CD4-positive, alpha-beta memory T cell (primary cell): ENCODE measurements at places on chromosomes 16 and 17. TPM values are rescaled to one million over a fixed set of nuclear protein-coding genes. Genes with fewer than 3 reads are reported as not detected.

Gene AGRP
- total RNA-seq: not detected

GRCh38 chr17:20983359-20983637 is 59.5 kb downstream of the USP22 start:
- no peaks in the 10 kb centered on the region for H3K36me3 ChIP-seq
- peaks cover 5% of the 10 kb centered on the region for H3K27me3 ChIP-seq
- H3K27ac ChIP-seq: no peak overlapping the region
- H3K4me1 ChIP-seq: no peaks in the 10 kb centered on the region

Gene OTOP3
- not detected for total RNA-seq

Gene TBC1D26
- total RNA-seq: 0.49 TPM

GRCh38 chr16:78389009-78389498 is 289.6 kb downstream of the WWOX start:
- no peak for DNase-seq
- H3K27ac ChIP-seq: no peak overlapping the region
- no peak overlapping the region for H3K4me3 ChIP-seq
- no peaks in the 10 kb centered on the region for H3K27me3 ChIP-seq

GRCh38 chr17:48357779-48358602 is 72.0 kb downstream of the SKAP1 start:
- peaks cover 1% of the 10 kb centered on the region for H3K36me3 ChIP-seq
- DNase-seq: no peak
- no peak overlapping the region for H3K4me3 ChIP-seq
- peaks cover 12% of the 10 kb centered on the region for H3K4me1 ChIP-seq
- H3K27ac ChIP-seq: no peak overlapping the region
- no peaks in the 10 kb centered on the region for H3K27me3 ChIP-seq

GRCh38 chr16:27526180-27526579 is 23.5 kb downstream of the GTF3C1 start:
- H3K27me3 ChIP-seq: no peaks in the 10 kb centered on the region
- H3K4me3 ChIP-seq: no peak overlapping the region
- H3K4me1 ChIP-seq: no peaks in the 10 kb centered on the region
- no peak overlapping the region for H3K27ac ChIP-seq

GRCh38 chr17:33874617-33875060 is 380.4 kb upstream of the CCL2 start:
- H3K4me3 ChIP-seq: no peak overlapping the region
- H3K36me3 ChIP-seq: no peaks in the 10 kb centered on the region
- DNase-seq: no peak
- H3K27ac ChIP-seq: no peak overlapping the region
- H3K4me1 ChIP-seq: no peaks in the 10 kb centered on the region

DNA sequence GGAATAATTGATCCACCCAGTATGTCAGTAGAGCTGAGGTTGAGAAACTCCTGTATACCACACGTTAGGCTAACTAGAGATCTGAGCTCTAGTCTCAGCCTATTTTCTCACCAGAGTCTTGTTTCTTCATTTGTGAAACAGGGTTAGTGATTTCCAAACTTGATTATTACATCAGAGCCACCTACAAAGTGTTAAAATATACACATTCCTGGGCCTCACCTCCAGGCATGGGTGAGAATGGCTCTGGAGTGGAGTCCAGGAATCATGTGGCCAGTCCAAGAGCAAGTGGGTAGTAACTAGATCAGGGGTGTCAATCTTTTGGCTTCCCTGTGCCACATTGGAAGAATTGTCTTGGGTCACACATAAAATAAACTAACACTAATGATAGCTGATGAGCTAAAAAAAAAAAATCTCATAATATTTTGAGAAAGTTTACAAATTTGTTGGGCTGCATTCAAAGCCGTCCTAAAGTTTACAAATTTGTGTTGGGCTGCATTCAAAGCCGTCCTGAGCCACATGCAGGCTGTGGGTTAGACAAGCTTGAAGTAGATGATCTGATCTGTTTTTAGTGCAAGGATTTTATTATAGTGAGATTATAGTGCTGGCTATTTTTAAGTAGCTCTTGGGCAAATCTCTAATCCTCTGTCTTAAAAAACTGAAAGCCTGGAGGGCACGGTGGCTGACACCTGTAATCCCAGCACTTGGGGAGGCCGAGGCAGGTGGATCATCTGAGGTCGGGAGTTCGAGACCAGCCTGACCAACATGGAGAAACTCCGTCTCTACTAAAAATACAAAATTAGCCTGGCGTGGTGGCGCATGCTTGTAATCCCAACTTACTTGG is 20.4 kb downstream of the PRCD start:
- H3K36me3 ChIP-seq: peaks cover 12% of the 10 kb centered on the region
- H3K4me1 ChIP-seq: peaks cover 65% of the 10 kb centered on the region
- no peaks in the 10 kb centered on the region for H3K27me3 ChIP-seq
- no peak overlapping the region for H3K4me3 ChIP-seq
- DNase-seq: no peak
- peak overlapping the region; percentile 71 for H3K27ac ChIP-seq

- H3K4me1 ChIP-seq: no peaks in the 10 kb centered on the region
- H3K36me3 ChIP-seq: no peaks in the 10 kb centered on the region
- no peaks in the 10 kb centered on the region for H3K27me3 ChIP-seq
- no peak for DNase-seq
- no peak overlapping the region for H3K4me3 ChIP-seq
Measured at GRCh38 chr16:86396901-86397311, 113.4 kb upstream of the FOXF1 start.

DNA sequence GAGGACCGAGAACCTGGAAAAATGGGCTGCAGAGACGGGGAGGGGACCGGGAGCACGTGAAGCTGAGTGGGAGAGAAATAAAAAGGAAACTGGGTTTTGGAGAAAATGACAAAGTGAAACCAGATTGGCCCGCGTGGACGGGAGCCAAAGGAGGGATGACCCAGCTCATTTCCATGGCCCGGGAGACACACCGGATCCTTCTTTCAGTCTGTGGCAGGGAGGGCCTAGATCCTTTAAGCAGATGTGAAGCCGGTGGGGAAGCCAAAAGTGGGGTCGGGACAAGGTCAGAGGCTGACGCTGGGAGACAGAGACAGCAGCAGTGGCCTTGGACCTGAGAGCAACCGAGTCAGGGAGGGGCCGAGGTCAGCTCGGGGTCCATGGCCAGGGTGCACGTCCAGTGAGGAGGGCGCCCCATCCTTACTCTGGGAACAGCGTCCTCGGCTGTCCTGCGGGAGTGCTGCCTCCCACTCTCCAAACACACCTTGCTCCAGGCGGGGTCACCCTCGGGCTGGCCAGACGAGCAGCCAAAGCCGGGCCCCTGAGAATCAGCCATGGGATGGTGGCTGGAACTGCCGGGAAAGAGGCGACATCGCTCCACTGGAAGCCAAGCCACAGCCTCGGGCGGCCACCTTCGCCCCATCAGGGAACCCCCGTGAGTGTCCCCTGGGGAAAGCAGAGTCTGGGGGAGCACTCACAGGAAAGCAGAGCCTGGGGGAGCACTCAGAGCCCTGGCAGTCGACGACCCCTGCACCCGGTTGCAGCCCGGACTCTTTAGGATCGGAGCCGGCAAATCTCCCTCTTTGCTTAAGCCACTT is 17.3 kb downstream of the CA5A start:
- no peak overlapping the region for H3K27ac ChIP-seq
- no peaks in the 10 kb centered on the region for H3K36me3 ChIP-seq
- H3K27me3 ChIP-seq: no peaks in the 10 kb centered on the region

DNA sequence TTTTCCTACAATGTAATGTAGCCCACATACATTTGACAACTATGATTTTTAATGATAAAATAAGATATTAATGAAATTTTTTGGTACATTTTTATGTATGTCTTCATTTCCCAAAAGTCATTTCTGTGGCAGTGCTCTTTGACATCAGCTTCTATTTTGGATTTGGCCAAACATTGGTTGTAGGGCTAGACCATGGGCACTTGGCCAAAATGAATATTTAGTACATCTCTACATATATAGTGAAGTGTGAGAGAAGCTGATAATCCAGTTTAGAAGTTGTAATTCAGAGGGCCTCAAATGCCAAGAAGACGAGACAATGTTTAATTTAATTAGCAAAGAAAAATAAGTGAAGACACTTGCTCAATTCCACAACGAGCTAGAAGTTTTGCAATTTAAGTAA is 724.9 kb upstream of the SOX9 start:
- no peaks in the 10 kb centered on the region for H3K27me3 ChIP-seq
- DNase-seq: no peak
- no peak overlapping the region for H3K27ac ChIP-seq
- no peak overlapping the region for H3K4me3 ChIP-seq
- H3K36me3 ChIP-seq: no peaks in the 10 kb centered on the region

GRCh38 chr16:85123891-85124635 is 11.8 kb upstream of the CIBAR2 start:
- H3K4me3 ChIP-seq: no peak overlapping the region
- H3K27ac ChIP-seq: no peak overlapping the region
- H3K4me1 ChIP-seq: no peaks in the 10 kb centered on the region
- DNase-seq: no peak
- no peaks in the 10 kb centered on the region for H3K36me3 ChIP-seq
- H3K27me3 ChIP-seq: no peaks in the 10 kb centered on the region

DNA sequence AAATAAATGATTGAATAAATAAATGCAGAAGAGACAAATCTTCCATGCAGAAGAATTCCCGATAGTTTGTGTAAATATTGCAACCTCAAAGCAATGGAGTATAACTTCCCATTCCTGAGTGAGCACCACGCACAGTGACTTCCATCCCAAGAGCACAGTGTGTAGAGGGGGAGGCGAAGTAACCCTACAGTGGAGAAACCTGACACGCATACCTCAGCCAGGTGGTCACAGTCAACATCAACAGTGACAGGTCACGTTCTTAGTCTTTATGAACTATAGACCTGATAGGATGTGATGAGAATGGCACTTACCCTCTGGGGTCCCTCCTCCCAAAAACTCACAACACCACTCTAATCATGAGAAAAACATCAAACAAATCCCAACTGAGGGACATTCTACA is 111.6 kb downstream of the DYNLRB2 start:
- H3K4me3 ChIP-seq: no peak overlapping the region
- no peak for DNase-seq
- H3K4me1 ChIP-seq: peaks cover 30% of the 10 kb centered on the region
- no peak overlapping the region for H3K27ac ChIP-seq

Gene CDH13
- total RNA-seq: not detected

- no peaks in the 10 kb centered on the region for H3K27me3 ChIP-seq
- H3K4me1 ChIP-seq: no peaks in the 10 kb centered on the region
- peaks cover 32% of the 10 kb centered on the region for H3K36me3 ChIP-seq
- no peak overlapping the region for H3K4me3 ChIP-seq
- no peak overlapping the region for H3K27ac ChIP-seq
- no peak for DNase-seq
Measured at GRCh38 chr16:87416826-87417527, 24.8 kb downstream of the MAP1LC3B start.

- no peak overlapping the region for H3K4me3 ChIP-seq
- no peak for DNase-seq
- H3K27ac ChIP-seq: no peak overlapping the region
- peaks cover 11% of the 10 kb centered on the region for H3K4me1 ChIP-seq
- no peaks in the 10 kb centered on the region for H3K36me3 ChIP-seq
Measured at GRCh38 chr17:69607162-69607834, 192.8 kb downstream of the MAP2K6 start.

- no peak overlapping the region for H3K27ac ChIP-seq
- no peaks in the 10 kb centered on the region for H3K36me3 ChIP-seq
- no peaks in the 10 kb centered on the region for H3K27me3 ChIP-seq
- no peak overlapping the region for H3K4me3 ChIP-seq
- no peaks in the 10 kb centered on the region for H3K4me1 ChIP-seq
Measured at GRCh38 chr17:10649602-10650001, 7.5 kb downstream of the MYH3 start.

Gene EME1
- 0.41 TPM for total RNA-seq
